HCT116 (cell line): ENCODE measurements at places on chromosomes 12 and 14. TPM values are rescaled to one million over a fixed set of nuclear protein-coding genes. Genes with fewer than 3 reads are reported as not detected.

The BBOF1 gene
- 4.0 TPM for total RNA-seq

The GYS2 gene
- total RNA-seq: not detected

The BEST3 gene
- total RNA-seq: 0.54 TPM

The CARMIL3 gene
- 0.71 TPM for total RNA-seq

The GNB3 gene
- total RNA-seq: 8.7 TPM

The CEBPE gene
- total RNA-seq: not detected

The NDRG2 gene
- total RNA-seq: 18.9 TPM

The KRT84 gene
- total RNA-seq: not detected
